ENCODE measurements at places on chromosomes 11 and 22. TPM values are rescaled to one million over a fixed set of nuclear protein-coding genes. Genes with fewer than 3 reads are reported as not detected.

- no peaks in the 10 kb centered on the region for H3K36me3 ChIP-seq
- H3K4me3 ChIP-seq = no peak overlapping the region
- H3K27me3 ChIP-seq = no peaks in the 10 kb centered on the region
Observed at GRCh38 chr11:104324276-104324675, 160.3 kb upstream of the PDGFD start.

VPREB3 gene
- 1.2 TPM for polyA plus RNA-seq

DNA sequence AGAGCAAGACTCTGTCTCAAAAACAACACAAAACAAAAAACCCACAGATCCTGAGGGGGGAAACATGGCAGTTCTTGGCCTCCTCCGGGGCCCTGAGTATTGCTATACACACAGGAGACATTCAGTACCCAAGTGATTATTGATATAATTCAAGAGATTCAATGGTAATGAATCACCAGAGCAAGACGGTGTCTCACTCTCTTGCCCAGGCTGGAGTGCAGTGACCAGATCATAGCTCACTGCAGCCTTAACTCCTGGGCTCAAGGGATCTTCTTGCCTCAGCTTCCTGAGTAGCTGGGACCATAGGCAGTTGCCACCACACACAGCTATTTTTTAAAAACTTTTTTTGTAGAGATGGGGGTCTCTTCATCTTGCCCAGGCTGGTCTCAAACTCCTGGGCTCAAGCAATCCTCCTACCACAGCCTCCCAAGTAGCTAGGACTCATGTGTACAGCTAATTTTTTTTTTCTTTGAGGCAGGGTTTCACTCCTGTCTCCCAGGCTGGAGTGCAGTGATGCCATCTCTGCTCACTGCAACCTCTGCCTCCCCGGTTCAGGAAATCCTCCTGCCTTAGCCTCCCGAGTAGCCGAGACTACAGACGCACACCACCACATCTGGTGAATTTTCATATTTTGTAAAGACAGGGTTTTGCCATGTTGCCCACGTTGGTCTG, 21.8 kb upstream of the PIK3C2A start:
- H3K27me3 ChIP-seq = no peaks in the 10 kb centered on the region
- H3K36me3 ChIP-seq = no peaks in the 10 kb centered on the region
- H3K4me1 ChIP-seq = peaks cover 17% of the 10 kb centered on the region
- no peak for DNase-seq

GAS2 gene
- polyA plus RNA-seq = 2.7 TPM

DNA sequence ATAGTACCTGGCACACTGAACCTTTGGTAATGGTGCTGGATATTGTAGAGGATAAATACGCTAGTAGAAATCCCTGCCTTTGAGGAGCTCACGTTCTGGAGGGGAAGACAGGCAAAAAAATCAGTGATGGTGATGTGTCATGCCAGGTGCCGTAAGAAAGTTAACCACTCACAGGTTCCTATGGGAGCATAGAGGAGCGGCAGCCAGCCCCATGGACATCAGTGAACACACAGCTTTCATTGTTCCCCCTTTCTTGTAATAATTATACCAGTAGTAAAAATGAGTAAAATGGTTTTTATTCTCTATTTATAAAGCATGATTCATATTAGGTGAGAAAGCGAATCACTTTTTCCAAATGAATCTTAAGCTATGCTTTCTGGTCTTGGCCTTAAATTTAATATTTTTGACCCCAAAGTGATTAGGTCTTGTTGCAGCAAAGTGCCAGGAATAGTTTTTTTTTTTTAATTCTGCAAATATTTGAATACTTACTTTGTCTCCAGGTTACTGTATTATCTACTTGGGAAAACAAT, 57.9 kb downstream of the UVRAG start:
- no peaks in the 10 kb centered on the region for H3K27me3 ChIP-seq
- H3K27ac ChIP-seq = no peak overlapping the region
- H3K4me3 ChIP-seq = no peak overlapping the region
- no peaks in the 10 kb centered on the region for H3K36me3 ChIP-seq
- DNase-seq = no peak
- H3K4me1 ChIP-seq = no peaks in the 10 kb centered on the region

DNA sequence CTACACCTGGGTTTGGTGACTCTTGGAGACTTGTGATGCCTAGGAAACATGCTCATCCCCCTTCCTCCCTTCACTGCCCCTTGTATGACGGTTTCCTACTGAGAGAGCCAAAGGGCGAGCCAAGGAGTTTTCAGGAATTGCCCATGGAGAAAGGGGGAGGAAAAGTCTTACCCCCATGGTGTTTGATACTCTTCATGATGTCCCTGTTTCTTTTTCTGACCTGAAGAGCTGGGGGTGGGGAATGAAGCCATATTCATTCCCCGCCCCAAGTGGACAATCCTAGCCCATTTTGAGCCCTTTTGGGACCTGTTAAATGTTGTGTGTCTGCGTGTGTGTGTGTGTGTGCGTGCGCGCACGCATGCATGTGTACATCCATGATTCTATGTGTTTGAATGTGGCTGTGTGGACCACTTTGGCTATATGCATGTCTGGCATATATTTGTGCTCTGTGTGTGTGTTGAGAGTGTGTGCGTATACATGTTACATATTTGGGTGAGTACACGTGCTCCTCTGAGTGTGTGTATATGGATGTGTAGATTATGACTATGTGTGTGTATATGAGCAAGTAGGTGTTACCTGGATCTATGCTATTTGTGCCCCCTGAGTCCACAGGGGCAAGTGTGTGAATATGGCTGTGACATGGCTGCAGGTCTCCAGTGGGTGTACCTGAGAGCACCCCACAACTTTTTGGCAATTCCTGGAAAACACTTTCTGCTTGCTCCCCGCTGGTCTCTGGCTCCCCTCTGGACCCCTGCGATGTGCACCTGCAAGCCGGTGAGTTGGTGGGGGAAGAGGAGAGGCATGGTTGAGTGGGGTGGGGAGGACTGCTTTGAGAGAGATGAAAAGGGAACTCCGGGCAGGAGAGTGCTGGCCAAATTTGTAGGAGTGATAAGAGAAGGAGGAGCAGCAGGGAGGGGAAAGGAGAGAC, 24.6 kb downstream of the OTOG start:
- H3K4me3 ChIP-seq = no peak overlapping the region
- H3K4me1 ChIP-seq = no peaks in the 10 kb centered on the region
- H3K36me3 ChIP-seq = no peaks in the 10 kb centered on the region
- DNase-seq = no peak
- no peaks in the 10 kb centered on the region for H3K27me3 ChIP-seq

DNA sequence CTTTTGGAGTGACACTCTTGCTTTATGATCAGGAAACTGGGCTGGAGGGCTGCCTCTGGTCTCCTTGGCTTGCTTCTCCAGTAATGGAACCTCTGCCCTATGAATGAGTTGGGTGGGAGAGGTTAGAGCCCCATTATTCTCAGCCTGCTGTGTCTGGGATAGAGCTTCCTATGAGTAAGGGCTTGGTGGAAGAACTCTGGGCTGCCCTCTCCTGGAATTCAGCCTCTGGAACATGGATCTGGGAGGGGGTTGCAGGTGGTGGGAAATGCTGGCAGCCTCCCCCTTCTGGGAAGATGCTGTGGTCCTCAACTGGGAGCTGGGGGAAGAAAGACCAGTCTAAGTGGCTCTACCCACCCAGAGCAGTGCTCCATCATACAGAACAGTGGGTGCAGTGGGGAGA, 81.8 kb upstream of the SYN3 start:
- H3K4me3 ChIP-seq = no peak overlapping the region
- no peaks in the 10 kb centered on the region for H3K4me1 ChIP-seq
- H3K27me3 ChIP-seq = no peaks in the 10 kb centered on the region
- DNase-seq = no peak

- H3K36me3 ChIP-seq = no peaks in the 10 kb centered on the region
- DNase-seq = no peak
- H3K27ac ChIP-seq = no peak overlapping the region
- H3K4me1 ChIP-seq = no peaks in the 10 kb centered on the region
Observed at GRCh38 chr11:36006556-36006955, 62.7 kb downstream of the LDLRAD3 start.

DNA sequence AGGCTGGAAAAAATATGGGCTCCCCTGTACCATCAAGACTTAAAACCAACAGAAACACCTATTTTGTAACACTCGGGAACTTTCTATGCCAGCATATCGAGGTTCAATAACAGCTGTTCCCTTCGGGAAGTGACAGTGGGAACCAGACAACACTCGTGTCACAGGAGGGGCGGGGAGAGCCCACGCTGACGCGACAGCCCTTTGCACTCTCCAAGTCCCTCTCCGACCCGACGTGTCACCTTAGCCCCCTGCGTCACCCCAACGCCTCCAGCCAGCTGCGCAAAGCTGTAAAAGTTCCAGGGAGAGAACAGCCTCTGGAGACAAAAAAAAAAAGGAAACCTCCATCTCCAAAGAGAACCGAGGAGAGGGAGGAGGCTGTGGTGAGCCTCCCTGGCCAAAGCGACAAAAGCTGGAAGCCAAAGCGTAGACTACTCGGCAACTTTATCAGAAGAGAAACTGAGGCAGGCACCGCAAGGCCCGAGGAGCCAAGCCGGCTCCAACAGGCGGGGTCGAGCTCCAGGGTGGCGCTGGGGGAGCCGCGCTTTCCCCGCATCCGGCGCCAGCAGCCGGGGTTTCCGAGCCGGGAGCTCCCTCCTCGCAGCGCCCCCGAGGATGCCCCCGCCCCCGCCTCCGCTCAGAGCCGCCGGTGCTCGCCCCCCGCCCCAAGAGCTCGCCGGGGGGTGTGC, 751 bp downstream of the ARFGAP3 start:
- no peaks in the 10 kb centered on the region for H3K27me3 ChIP-seq
- H3K4me1 ChIP-seq = peaks cover 18% of the 10 kb centered on the region
- peak overlapping the region; percentile 71 for H3K27ac ChIP-seq
- DNase-seq = no peak
- no peaks in the 10 kb centered on the region for H3K36me3 ChIP-seq
- peak overlapping the region; percentile 91 for H3K4me3 ChIP-seq

GRCh38 chr11:127624306-127624856, 623.8 kb upstream of the KIRREL3 start:
- H3K27ac ChIP-seq = no peak overlapping the region
- no peaks in the 10 kb centered on the region for H3K27me3 ChIP-seq
- H3K4me3 ChIP-seq = no peak overlapping the region
- no peaks in the 10 kb centered on the region for H3K36me3 ChIP-seq
- no peaks in the 10 kb centered on the region for H3K4me1 ChIP-seq
- no peak for DNase-seq

GGTLC2 gene
- not detected for polyA plus RNA-seq

GRCh38 chr11:116413301-116414242, 359.2 kb downstream of the BUD13 start:
- H3K27ac ChIP-seq = no peak overlapping the region
- no peaks in the 10 kb centered on the region for H3K27me3 ChIP-seq
- no peaks in the 10 kb centered on the region for H3K4me1 ChIP-seq
- DNase-seq = no peak
- H3K4me3 ChIP-seq = no peak overlapping the region
- H3K36me3 ChIP-seq = no peaks in the 10 kb centered on the region

DNA sequence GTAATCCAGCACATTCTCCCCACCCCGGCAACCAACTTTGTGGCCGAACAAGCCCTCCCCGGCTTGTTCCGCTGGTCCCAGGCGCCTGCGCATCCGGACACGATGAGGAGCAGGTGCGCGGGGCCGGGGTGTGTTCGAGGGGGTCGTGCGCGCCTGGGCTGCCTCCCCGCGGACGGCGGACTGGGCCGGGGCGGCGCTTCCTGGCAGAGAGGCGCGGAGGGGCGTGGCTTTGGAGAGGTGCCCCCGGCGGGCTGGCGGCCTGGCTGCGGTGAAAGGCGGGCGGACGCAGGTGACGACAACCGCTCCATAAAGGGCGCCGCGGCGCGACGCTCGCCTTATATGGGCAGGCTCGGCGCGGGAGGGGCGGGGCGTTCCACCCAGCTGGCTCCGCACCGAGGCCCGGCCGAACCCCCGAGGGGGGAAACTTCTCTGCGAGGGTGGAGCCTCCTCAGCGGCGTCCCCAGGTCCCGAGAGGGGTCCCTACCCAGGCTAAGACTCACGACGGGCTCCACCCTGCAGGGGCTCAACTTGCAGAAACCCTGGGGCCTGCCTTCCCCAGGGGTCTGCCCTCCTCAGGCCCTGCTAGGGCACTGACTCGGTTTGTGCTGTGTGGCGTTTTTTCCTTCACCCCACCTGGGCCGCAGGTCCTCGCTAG, 26.4 kb downstream of the TXN2 start:
- H3K36me3 ChIP-seq = no peaks in the 10 kb centered on the region
- H3K4me1 ChIP-seq = peaks cover 55% of the 10 kb centered on the region
- peak; percentile 94 for DNase-seq
- H3K4me3 ChIP-seq = peak overlapping the region; percentile 57

GRCh38 chr22:29314537-29315285, 786 bp downstream of the RASL10A start:
- H3K36me3 ChIP-seq = no peaks in the 10 kb centered on the region
- H3K27ac ChIP-seq = no peak overlapping the region
- DNase-seq = no peak
- peaks cover 19% of the 10 kb centered on the region for H3K4me1 ChIP-seq

- no peaks in the 10 kb centered on the region for H3K27me3 ChIP-seq
- no peak for DNase-seq
- no peak overlapping the region for H3K27ac ChIP-seq
- no peaks in the 10 kb centered on the region for H3K4me1 ChIP-seq
- no peak overlapping the region for H3K4me3 ChIP-seq
- H3K36me3 ChIP-seq = peaks cover 66% of the 10 kb centered on the region
Observed at GRCh38 chr22:31818481-31819392, 64.9 kb downstream of the DEPDC5 start.

HINFP gene
- polyA plus RNA-seq = 16.0 TPM

KBTBD3 gene
- 10.0 TPM for polyA plus RNA-seq

GRCh38 chr22:20128902-20129746, 2.5 kb upstream of the ZDHHC8 start:
- H3K27ac ChIP-seq = no peak overlapping the region
- peaks cover 40% of the 10 kb centered on the region for H3K4me1 ChIP-seq
- H3K36me3 ChIP-seq = peaks cover 20% of the 10 kb centered on the region
- H3K4me3 ChIP-seq = no peak overlapping the region
- no peaks in the 10 kb centered on the region for H3K27me3 ChIP-seq
- peak; percentile 48 for DNase-seq

DNA sequence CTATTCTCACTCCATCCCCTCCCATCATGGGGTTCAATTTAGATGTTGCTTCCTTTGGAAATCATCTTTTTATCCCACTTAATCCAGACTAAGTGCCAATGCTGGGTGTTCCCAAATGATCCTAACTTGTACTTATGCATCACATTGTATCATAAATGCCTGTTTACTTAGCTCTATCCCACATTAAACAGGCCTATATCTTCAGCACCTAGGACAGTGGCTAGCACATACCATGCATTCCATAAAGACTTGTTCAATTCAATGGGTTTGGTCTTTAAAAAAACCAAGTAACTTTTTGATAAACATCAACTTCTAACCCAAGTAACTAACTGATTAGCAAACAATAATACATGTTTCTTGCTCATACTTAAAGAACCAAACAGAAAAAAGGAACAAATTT, 40.6 kb downstream of the RSF1 start:
- DNase-seq = no peak
- no peaks in the 10 kb centered on the region for H3K27me3 ChIP-seq
- peaks cover 10% of the 10 kb centered on the region for H3K4me1 ChIP-seq
- H3K4me3 ChIP-seq = no peak overlapping the region
- H3K27ac ChIP-seq = no peak overlapping the region

ASRGL1 gene
- polyA plus RNA-seq = 1.4 TPM

SAA4 gene
- polyA plus RNA-seq = not detected

PDGFD gene
- polyA plus RNA-seq = 0.10 TPM

GRCh38 chr22:45547731-45548130, 45.0 kb downstream of the FBLN1 start:
- no peaks in the 10 kb centered on the region for H3K4me1 ChIP-seq
- DNase-seq = no peak
- no peak overlapping the region for H3K27ac ChIP-seq
- no peaks in the 10 kb centered on the region for H3K36me3 ChIP-seq
- no peak overlapping the region for H3K4me3 ChIP-seq
- H3K27me3 ChIP-seq = no peaks in the 10 kb centered on the region

GRCh38 chr22:33886696-33887095, 33.6 kb downstream of the LARGE1 start:
- no peaks in the 10 kb centered on the region for H3K27me3 ChIP-seq
- no peak for DNase-seq
- H3K4me3 ChIP-seq = no peak overlapping the region
- no peak overlapping the region for H3K27ac ChIP-seq
- no peaks in the 10 kb centered on the region for H3K4me1 ChIP-seq

Measured in CD4-positive, alpha-beta memory T cell (primary cell).